A549 (cell line): ENCODE measurements at places on chromosomes 12 and 14.

DNA sequence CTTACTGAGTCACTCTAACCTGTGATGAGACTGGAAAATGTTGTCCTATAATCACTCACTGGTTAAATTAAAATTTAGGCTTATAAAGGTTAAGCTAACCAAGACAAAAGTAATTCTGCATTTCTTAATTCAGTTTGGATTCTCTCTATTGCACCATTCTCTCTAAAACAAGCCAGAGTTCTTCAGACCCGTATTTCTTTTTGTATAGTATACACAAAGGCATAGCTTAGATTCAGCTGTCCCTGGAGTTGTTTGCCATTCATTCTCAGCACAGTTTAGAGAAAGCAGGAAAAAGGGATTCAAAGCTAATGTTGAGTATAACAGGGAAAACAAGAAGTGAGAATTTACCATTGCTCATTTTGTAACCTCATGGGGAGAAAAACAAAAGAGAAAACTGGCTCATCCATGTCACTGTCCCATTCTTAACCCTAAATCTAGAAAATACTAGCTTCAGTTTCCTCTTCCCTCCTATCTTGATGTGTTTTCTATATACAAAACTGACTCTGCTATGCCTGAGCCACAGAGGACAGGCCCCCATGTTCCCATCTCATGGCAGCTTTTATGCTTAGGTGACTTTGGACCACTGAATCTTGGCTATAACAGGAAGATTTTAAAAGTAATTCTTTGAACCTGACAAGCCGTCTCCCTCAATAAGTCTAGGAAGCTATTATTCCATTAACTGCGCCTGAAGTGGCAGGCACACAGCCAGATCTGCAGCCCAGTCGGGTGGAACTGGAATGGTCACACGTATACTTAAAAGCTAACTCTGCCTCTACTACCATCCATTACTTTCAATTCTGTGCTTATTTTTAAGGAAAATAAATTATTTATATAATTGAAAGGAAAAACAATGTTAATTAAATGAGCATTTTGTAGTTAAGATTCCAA, 7.0 kb downstream of the AREL1 start:
- DNase-seq = no peak

- DNase-seq = no peak
These were observed 110.2 kb downstream of the ALX1 start for GRCh38 chr12:85390266-85390665.

DNA sequence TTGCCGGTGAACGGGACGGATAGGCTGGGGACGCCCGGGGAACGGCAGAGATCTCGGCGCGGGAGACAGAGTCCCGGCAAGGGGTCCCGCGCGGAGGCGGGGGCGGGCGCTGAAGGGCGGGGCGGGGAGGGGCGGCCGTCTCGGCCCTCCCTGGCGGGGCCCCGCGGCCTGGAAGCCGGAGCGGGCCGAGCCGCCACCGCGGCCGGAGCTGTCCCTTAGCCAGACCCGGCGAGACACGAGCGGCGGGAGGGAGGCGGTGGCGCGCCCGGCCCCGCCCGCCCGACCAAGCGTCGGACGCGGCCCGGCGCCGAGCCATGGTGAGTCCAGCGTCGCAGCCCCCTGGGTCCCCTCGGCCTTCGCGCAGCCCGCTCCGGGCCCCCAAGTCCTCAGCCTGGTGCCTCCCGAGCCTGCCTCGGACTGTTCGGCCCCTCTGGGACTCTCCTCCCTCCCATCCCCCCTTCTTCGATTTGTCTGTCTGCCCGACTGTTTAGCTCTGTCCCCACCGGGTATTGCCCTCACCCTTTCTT, at the start of gene ARHGEF40:
Gene ARHGEF40 (plus strand): TSS at position 222 of the 527 bp plus-strand sequence. CDS start 93 bp downstream, at position 315.
- DNase-seq = no peak

DNA sequence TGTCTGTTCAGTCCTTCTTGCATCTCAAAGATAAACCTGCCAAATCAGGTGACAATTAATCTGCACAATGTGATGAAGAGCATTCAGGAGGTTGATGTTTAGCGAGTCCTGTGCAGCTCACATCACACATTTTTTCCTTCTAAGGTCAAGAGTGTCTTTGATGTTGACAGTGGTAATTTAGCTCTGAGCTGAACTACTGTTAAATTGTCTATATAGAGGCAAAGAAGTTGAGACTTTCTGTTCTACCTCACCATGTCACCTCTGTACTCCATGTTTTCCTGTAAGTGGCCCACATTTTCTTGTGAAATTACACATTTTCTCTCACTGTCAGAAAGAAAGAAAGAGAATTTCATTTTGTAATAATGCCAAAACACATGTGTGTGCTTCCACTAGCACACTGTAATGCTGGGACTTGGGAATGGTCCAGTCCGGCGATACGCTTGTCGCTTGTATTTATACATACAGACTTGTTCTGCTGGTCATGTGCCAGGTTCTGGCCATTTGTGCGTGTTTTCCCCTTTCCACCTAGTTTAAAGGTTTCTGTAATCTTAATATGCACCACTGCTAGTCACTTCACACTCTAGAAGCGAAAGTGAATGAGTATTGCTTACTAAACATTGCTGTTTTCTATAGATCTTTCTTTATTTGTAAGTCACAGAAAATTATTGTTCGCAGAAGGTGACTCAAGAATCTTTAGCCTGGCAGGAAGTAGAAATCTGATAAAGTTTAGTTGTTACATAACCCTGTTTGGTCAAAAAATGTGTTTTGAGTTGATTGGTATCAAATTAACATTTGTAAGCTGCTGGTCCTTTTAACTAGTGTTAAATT, 328.9 kb downstream of the TMTC2 start:
- DNase-seq = no peak

- no peak for DNase-seq
These were observed 46.7 kb downstream of the KICS2 start for GRCh38 chr12:64175254-64175945.

- DNase-seq = no peak
These were observed 270.1 kb downstream of the ADGRD1 start for GRCh38 chr12:131223791-131224225.

DNA sequence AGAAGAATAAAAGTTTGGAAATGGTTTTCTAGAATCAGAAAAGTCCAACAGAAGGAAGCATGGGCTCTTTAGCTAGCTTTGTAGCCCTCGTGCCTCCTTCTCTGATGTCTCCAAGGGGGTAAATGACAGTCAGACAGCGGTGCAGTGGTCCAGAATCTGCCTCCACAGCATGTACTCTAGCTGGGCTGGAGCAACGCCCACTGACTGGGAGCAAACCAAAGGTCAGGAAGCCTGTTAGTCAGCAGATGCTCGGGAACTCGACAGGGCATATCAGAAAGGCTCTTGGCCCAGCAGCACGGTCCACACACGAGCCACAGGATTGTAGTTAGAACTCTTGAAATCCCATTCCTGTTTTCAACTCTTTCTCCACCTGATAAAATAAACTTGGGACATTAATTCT, 164.3 kb downstream of the GRIN2B start:
- DNase-seq = peak; percentile 6

DNA sequence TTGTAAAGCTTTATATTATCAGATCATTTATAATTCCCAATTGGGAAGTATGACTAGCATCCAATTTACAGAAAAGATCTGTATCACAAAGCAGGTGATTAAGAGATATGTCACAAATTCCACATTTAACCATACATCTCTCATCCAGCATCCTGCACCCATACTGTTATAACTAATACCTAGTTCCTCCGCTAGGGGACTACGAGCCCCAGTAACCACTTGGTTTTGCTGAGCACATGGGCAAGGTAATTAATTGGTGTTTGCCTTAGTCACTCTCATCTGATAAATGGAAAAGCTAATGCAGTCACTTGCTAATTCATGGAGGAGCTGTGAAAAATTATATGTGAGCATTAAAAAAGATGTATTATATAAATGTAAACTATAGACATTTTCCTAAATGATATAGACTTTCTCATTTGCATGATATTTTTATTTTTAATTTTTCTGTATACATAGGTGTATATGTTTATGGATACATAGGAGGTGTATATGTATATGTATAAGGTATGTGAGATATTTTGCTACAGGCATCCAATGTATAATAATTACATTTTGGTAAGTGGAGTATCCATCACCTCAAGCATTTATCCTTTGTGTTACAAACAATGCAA, 1031.8 kb downstream of the GALC start:
- peak; percentile 18 for DNase-seq

DNA sequence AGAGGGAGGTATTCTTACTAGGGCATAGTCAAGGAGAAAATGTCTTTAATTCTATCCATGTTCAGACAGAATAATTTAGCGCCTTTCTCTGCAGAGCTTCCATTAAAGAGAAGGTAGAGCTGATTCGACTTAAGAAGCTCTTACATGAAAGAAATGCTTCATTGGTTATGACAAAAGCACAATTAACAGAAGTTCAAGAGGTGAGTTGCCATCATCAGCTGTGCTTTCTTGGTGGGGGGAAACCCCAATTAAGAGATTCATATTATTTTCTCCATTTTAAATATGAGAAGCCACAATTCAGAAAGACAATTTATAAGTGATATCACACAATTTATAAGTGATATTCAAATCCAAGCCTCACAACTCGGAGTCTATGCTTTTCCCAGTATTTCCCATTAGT, 27.8 kb downstream of the RPGRIP1 start:
- no peak for DNase-seq
